Breast epithelium (tissue), 4 donors: ENCODE measurements at places on chromosomes 3 and 15. TPM values are rescaled to one million over a fixed set of nuclear protein-coding genes. Genes with fewer than 3 reads are reported as not detected.

- no peak for DNase-seq
Observed at GRCh38 chr3:131053043-131053859, 26.6 kb downstream of the NEK11 start.

- DNase-seq = no peak
Observed at GRCh38 chr15:73647259-73648013, 14.2 kb upstream of the NPTN start.

DNA sequence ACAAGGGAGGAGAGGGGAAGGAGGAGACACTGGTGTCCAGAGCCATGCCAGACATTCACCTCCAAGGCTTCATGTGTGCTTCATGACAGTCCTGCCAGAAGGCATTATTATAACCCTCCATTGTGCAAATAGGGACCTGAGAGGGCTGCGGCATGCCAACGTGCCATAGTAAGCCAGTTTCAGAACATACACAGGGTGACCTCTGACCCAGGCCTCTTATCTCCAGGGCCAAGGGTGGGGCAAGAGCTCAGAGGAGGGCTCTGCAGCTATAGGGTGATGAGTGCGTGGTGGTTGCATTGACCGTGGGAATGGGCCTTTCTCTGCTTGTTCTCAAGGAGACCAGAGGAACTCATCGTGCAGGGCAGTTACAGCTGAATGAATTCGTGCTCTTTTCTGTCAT, 9.7 kb upstream of the ACSBG1 start:
- no peak for DNase-seq

DNA sequence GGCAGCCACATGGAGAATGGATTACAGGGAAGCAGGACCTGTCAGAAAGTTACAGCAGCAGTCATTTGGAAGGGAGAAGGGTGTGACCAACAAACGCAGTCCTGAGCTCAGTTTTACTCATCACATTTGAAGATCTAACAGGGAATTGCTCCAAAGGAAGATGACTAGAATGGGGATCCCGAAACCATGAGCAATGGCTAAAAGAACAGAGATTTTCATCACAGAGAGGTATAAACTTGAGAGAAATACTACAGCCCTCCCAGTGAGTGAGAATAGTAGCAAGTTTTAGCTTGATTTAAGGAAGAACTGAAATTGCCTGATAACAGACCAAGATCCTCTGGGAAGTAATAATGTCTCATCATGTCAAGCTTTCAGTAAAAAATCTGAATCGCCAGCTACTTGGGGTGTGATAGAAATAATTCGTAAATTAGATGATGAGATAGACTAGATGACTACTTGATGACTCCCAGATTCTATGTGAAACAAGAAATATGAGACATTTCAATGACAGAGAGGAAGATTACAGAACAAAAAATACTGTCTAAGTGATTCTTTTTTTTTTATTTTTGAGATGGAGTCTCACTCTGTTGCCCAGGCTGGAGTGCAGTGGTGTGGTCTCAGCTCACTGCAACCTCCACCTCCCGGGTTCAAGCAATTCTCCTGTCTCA, 16.9 kb downstream of the CD47 start:
- no peak for DNase-seq

GRCh38 chr15:34855413-34855812, 60.1 kb upstream of the ACTC1 start:
- DNase-seq = no peak

DNA sequence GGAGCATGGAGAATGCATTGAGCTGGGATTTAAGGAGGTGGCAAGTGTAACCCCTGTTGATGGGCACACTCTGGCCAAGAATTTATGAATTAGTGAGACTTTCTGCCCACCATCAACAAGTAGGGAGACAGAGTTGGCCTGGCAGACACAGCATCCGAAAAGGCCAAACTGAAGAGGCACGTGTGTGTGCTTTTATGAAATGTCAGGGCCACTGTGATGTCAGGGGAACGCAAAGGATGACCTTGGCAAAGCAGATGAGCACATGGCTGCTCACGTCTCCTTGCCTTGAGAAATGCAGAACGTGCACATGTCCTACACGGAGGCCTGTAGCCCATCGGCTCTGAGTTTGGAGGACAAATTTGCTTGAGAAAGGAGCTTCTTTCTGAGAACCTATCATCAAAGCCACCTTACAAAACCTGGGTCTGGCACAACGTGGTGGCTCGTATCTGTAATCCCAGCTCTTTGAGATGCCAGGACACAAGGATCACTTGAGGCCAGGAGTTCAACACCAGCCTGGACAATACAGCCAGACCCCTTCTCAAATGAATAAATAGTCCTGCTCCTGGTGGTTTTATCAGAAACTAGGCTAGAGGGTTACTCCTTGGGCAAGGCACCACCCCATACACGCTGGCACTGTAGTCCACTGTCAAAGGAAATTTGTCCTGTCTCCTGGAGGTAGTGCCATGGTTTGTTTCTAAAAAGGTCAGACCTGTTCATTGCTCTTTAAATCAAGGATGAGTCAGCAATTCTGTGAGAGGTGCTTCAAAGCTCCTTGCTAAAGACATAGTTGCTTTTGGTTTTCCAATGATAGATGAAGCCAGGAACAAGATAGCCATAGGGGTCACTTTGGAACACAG, 941 bp upstream of the SH3BP5 start:
- no peak for DNase-seq

DNA sequence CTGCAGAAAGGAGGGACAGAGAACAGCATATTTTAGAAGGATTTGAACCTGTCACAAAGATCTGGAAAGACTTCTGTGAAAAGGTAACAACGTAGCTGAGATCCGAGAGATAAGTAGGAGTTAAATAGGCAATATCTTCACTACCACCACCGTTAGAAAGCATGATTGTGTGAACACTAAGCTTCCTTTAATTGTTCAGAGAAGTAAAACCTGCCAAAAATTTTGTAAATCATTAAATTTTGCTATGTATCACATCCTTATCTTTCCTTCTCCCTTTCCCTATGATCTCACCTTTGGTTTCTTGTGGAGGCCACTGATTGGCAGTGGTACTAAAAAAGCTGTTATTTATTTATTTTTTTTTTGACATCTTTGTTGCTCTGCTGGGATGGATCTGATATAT, 346.9 kb downstream of the NLGN1 start:
- no peak for DNase-seq

GRCh38 chr3:82217571-82217970, 456.1 kb upstream of the GBE1 start:
- no peak for DNase-seq

DNA sequence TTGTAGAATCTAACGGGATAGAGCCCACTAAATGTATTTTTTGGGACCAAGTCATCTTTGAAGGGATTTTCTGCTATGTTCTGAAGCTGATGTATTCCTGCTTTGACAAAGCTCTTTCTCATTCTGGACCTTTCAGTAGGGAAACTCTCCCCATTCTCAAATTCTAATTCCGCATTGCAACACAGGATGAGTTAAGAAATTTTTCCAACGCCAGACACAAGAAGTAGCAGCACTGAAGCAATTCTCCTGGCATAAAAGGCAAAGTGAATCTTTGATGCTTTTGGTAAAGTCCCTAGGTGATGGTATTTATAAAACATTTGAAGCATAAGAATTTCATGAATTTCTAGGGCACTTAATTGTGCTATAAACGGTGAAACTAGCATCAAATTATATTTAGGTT, 76.8 kb downstream of the ZPLD1 start:
- no peak for DNase-seq

GRCh38 chr3:58670506-58671135, 4.0 kb upstream of the FAM3D start:
- DNase-seq = no peak

- no peak for DNase-seq
Observed at GRCh38 chr3:128524374-128525299, 31.6 kb upstream of the GATA2 start.

- no peak for DNase-seq
Observed at GRCh38 chr3:86930831-86931230, 60.1 kb downstream of the VGLL3 start.

DNA sequence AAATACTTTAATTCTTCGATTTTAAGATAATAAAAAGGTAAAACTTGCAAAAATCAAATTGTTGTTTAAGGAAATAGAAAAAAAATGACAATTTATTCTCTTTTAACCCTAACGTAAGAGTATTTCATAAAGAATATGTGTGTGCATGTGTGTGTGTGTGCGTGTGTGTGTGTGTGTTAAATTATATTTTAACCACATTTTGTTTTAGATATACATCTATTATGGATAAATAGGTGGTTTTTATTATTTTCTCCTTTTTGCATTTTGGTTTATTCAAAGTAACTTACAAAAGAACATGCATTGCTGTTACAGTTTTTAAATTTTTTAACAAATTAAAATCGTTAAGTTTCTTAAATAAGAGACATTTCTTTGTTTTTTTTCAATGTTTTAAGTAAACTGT, 414.4 kb downstream of the NAALADL2 start:
- DNase-seq = no peak

DNA sequence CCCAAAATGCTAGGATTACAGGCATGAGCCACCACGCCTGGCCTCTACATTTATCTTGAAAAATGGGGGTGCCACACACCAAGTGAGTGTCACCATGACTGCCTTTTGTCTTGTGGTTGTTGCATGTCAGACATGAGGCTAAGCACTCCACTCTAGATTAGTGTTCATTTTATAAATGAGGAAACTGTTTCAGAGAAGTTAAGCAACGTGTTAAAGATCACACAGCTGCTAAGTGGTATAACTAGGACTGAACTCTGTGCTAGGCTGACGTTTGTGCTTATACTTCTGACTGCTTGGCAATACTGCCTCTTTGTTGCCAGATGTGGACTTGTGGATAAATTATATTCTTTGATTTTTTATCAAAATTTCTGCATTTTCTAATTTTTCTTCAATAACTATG, 50.8 kb upstream of the SMAD6 start:
- no peak for DNase-seq

DNA sequence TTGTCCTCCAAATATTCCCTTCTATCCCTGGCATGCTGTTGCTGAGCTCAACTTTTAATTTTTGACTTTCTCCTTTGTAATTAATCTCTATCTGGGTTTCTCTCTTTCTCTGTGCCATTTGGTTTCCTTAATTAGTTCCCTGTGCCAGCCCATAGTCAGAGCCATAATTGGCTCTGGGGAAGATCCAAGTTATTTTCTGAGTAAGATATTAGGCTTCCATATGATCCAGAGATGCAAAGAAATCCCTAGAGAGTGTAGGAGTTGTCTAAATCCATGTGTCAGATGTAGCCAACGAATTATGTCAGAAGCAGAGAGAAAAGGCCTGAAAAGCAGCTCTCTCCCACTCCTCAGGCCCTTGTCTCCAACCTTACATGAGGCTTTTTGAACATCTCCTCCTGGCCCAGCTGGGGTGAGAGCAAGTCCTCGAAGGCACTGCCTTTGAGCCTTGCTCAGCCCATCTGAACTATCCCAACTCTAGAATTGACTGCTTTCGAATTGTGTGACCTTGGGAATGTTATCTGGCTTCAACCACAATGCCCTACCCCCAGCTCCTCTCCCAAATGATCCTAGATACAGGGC, 46.4 kb downstream of the MOBP start:
- no peak for DNase-seq

GRCh38 chr3:50825841-50826240, 151.1 kb downstream of the DOCK3 start:
- no peak for DNase-seq

DNA sequence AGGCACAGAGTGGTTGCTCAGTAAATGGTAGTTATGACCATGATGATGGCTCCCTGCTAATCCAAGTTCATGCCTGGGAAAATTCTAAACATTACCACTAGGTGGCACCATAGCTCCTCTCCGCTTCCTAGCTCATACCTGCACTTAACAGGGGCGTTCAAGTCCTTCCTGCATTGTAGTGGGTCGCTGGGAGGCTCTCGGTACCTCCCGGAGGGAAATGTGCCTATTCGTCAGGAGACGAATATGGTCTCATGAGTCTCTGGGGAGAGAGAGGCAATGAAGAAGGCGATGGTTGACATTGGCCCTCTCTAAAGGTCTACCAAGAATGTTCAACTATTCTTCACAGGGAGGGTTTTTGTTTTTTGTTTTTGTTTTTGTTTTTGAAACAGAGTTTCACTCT, 10.9 kb downstream of the MESP1 start:
- DNase-seq = peak; percentile 42

DNA sequence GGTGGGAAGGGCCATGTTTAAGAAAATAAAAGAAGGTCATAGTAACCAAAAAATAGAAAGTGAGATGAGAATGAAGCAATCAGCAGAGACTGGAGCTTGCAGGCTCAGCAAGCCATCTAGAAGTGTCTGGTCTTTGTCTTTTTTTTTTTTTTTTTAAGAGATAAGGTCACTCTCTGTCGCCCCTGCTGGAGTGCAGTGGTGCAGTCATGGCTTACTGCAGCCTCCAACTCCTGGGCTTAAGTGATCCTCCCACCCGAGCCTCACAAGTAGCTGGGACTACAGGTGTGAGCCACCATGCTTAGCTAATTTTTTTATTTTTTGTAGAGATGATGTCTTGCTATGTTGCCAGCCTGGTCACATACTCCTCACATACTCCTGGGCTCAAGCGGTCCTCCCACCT, 36.2 kb downstream of the GXYLT2 start:
- DNase-seq = no peak

CTSH gene
- total RNA-seq = 158 TPM

EBLN2 gene
- 10.8 TPM for total RNA-seq

POPDC2 gene
- 1.1 TPM for total RNA-seq

RAD18 gene
- 13.4 TPM for total RNA-seq

RHCG gene
- total RNA-seq = 0.66 TPM

SLC15A2 gene
- total RNA-seq = 0.98 TPM

IL16 gene
- total RNA-seq = 20.3 TPM

GRM2 gene
- total RNA-seq = not detected

PAQR9 gene
- total RNA-seq = not detected

TRH gene
- not detected for total RNA-seq
